ENCODE measurements at places on chromosomes 11 and 22.
A peak's percentile ranks its signal among the peaks of the same experiment; 100 is the strongest.

GRCh38 chr11:2092464-2092910 is 46.7 kb downstream of the IGF2 start:
- no peak for DNase-seq

DNA sequence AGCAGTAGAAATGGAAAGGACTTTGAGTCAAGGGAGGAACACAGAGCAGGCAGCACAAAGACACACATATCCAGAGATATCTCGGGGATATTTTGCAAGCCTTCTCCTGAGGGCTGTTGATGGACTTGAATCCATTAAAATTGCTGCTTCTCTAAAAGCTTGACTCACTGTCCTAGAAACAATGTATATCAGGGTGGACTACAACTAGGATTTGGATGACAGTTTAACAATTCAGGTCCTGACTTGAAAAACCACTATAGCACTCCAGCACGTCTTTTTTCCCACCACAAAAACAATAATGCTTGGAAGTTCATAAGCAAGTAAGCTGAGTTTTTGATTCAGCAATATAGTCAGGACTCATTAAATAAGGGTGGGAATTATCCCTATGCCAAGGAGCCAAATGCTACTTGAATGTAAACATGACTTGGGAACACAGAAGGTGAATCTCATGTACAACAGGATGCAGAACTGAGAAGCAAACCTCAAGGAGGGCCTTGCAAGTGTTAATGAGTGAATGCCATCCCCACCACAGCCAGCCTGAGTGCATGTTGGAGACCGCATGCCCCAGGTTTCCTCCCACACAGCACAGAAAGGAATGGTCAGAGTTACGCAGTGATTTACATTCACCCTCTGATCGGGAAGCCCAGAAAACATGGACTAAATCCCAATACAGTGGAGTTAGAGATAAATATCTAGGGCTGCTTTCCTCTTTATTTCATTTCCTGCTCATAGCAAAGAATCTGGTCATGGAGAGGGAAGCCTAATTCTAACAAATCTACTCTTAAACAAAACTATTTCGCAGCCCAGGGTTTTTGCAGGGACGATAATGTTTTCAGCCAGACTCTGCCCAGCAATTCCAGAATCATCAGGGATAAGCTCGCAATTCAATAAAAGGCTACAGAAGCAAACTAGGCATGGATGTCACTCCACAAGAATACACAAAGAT is 98.4 kb upstream of the OR9G4 start:
- no peak for DNase-seq

DNA sequence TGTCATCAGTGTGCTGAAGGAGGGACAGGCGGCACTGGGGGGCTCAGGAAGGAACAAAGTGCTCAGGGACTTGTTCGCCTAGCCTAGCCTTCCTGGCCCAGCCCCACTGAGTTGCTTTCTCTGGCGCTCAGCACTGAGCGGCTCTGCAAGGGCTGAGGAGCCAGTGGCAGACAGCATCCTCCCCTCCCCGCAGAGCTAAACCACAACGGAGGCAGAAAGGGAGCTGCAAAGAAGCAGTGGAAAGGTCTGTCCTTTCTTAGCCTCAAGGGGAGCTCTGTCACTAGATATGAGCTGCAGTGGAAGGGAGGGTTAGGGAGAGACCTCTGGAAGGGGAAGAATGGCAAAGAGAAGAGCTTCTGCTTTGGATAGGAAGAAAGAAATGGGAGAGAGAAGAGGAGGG is 89.7 kb upstream of the PHOX2A start:
- no peak for DNase-seq

GRCh38 chr11:9273376-9274336 is 8.5 kb upstream of the DENND5A start:
- DNase-seq, result peak; percentile 86

DNA sequence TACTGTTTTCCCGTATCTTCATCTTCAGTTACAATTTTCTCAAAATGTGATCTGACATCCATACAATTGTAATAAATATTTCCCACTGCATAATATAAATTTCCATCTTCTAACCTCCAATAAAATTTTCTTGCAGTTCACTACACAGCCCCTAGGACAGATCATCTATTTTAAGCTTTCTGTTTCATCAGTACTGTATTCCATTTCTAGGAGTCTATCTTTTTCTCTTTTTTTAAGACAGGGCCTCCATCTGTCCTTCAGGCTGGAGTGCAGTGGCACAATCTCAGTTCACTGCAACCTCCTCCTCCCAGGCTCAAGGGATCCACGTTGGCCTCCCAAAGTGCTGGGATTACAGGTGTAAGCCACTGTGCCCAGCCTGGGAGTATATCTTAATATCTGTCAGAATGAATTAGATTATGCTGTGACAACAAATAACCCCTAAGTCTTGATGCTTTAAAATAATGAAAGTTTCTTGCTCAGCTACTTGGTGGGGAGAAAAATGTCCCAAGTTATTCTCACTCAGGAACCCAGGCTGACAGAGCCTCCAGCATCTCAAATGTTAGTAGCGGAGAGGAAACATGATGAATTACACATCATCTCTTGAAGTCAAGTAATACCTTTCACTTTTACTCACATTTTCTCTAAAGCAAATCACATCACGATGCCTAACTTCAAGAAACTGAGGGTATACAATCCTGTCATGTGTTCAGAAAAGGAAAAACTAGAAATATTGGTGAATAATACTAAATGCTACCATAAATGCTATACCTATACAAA is 92.2 kb downstream of the BUD13 start:
- DNase-seq, result no peak

GRCh38 chr11:121572571-121573059 is 119.8 kb upstream of the SORL1-AS1 start:
- DNase-seq, result peak; percentile 53

DNA sequence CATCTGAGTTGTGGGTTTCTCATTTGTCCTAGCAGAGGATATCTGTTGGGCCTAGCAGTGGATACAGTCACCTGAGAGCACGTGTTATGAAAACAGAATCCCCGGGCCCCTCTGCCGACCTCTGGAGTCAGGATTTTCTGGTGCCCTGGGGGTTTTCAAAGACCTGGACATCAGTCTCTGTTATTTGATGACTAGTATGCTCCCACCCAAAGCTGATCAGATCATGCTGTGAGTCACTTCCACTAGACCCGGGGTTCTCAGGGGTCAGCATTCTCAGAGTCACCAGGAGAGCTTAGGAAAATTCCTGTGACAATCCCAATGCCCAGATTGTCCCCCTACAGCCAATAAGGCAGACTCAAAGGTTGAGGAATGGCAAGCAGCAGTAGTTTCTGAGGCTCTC is 38.7 kb downstream of the KCNJ1 start:
- peak; percentile 27 for DNase-seq

DNA sequence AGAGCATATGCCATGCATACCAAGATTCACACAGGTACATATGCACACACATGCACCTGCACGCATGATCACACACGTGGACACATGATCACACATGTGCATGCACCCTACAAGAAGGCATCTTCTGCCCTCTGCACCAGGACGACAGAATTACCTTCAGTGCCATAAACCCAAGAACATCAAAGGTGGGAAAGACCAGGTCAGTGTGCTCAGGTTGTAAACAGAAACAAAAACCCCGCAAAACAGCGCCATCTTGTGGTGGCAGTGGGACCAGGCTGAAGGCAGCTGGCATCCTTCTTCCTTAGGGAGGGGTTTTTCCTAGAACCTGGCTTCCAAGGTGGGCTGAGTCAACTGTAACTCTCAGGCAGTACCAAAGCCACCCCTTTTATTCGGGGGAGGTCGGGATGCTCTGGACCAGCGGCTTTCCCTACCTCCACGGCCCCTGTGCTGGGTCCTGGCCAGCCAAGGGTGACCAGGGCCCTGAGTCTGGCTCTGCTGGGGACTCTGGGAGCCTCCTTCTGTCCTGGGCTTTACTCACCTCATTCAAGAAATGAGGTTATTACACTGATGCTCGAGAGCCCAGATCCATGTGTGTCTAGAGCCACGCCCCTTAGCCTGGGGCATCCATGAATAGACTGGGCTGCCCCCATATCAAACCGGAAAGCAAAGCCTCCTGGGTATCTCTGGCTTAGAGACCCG is 69.4 kb upstream of the FGF3 start:
- DNase-seq, result peak; percentile 78

GRCh38 chr11:7449211-7449840 is 36.0 kb upstream of the OLFML1 start:
- peak; percentile 65 for DNase-seq

- peak; percentile 55 for DNase-seq
Observed at GRCh38 chr22:50481440-50482106, at the start of gene ADM2. TSS of gene ADM2 (plus strand) at chr22:50481543. CDS start at chr22:50481848, 305 bp downstream.

GRCh38 chr11:71420455-71421241 is 27.5 kb downstream of the DHCR7 start:
- DNase-seq, result peak; percentile 69
